BJ (cell line): ENCODE measurements at places on chromosomes 6 and 20. TPM values are rescaled to one million over a fixed set of nuclear protein-coding genes. Genes with fewer than 3 reads are reported as not detected.

DNA sequence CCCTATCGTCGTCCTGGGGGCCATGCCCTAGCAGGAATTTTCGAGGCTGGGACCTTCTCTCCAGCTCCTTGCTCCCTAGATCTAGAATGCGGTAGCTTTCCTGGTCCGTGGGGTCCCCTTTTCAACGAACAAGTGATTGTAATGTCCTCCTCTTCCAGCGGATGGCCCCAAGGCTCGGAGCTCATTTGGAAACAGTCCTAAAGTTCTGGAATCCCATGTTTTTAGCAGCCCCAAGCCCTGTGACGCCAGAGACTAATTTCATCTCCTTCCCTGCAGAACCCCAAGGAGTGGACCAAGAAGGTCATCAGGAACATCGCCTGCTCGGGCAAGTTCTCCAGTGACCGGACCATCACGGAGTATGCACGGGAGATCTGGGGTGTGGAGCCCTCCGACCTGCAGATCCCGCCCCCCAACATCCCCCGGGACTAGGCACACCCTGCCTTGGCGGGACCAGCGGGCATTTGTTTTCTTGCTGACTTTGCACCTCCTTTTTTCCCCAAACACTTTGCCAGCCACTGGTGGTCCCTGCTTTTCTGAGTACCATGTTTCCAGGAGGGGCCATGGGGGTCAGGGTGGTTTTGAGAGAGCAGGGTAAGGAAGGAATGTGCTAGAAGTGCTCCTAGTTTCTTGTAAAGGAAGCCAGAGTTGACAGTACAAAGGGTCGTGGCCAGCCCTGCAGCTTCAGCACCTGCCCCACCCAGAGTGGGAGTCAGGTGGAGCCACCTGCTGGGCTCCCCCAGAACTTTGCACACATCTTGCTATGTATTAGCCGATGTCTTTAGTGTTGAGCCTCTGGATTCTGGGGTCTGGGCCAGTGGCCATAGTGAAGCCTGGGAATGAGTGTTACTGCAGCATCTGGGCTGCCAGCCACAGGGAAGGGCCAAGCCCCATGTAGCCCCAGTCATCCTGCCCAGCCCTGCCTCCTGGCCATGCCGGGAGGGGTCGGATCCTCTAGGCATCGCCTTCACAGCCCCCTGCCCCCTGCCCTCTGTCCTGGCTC is 48.5 kb downstream of the PYGB start:
- DNase-seq: no peak

DNA sequence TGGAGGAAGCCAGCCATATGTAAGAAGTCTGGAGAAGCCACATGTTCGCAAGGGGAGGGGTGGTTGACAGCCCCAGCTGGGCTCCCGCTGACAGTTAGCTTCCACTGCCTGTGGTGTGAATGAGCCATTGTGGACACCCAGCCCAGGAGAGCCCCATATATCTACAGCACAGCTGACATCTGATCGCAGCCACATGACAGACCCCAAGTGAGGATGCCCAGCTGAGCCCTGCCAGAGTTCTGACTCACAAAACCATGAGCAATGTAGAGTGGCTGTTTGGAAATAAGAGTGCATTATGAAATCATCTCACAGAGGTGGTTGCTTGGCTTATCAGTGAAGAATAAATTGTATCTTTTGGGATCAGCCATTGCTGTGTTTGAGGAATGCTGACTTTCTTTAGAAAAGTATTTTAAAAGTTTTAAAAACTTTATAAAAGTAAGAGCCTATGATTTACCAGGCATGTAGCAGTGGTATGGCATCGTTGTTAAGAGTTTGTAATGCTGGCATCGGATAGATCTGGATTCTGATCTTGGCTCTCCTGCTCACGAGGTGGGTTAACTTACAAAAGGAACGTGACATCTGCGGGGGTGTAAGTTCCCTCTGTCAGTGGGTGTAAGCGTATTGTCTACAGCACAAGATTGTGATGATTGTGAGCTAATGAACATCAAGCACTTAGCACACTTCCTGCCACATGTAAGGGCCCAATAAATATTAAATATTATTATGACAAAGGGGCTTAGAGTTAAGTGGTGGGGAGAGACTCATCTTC is 24.1 kb downstream of the CFAP61 start:
- DNase-seq: peak; percentile 10

GRCh38 chr6:13762611-13763441 is 51.2 kb upstream of the RANBP9 start:
- DNase-seq: peak; percentile 85

DNA sequence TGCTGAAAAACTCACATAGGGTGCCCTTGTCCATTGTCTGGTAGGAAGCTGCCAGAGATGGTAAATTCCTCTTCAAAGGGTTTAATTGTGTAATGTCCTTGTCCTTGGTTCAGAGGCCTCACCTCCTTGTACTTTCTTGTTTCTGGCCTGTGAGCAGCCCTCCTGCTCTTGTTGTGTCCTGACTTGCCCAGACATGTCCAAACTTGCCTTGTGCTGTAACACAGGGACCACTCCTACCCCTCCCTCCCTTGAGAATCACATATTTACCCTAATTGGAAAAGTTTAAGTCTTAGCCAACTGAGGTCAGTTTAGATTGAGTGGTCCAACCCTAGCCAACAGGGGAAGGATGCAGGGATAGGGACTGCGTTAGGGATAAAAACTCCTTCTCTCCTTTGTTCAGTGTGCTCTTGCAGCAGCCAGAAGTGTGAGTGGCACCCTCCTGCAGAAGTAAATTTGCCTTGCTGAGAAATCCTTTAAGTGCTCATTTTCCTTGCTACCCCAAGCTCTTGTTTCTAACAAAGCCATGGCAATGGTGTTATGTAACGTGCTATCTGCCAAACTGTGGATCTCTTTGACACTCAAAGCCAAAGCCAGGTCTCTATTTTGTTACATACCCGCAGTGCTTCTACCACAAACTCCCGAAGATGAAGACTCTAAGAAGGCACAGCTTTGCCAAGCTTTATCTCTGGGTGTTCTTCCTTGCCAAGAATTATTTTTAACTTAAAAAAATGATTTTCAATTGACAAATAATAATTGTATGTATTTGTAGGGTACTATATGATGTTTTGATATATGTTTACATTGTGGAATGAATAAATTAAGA is 414.5 kb downstream of the ESR1 start:
- no peak for DNase-seq

- DNase-seq: no peak
Measured at GRCh38 chr6:31225735-31226134, 46.2 kb downstream of the HLA-C start.

GRCh38 chr6:158051968-158052367 is 70.3 kb downstream of the SYNJ2 start:
- no peak for DNase-seq

DNA sequence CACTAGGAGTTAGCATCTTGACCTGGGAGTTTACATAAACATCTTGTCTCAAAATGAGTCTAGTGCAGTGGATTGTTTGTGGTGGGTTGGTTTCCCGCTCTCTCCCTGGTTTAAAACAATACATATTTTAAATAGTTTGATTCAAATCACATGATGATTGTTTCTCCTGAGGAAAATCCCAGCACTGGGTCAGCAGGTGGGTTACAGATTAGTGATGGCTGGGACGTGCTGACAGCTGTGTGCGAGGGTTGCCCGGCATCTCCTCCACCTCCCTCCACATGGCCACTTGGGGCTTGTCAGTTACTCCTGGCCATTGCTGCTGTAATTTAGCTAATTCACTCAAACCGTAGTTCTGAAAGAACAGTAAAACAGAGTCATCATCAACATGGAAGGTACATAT is 306.4 kb upstream of the CITED2 start:
- DNase-seq: no peak

- DNase-seq: no peak
Measured at GRCh38 chr20:23988561-23988960, at the start of gene GGTLC1. GGTLC1 (minus strand) TSS chr20:23988779; CDS start chr20:23986611, 2,168 bp downstream.

DNA sequence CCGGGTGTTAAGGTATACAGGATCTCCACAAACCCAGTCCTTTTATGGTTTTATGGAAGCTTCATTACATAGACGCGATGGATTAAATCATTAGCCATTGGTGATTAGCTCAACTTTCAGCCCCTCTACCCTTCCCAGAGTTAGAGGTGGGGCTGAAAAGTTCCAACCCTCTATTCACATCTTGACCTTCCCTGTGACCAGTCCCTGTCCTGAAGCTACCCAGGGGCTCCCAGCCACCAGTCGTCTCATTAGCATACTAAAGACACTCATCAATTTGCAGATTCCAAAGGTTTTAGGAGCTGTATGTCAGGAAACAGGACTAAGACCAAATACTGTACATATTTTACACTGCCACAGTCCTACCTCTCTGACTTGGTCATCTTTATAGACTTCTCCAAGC is 21.0 kb downstream of the KHDC1L start:
- DNase-seq: no peak

GRCh38 chr20:63054681-63055240 is 48.0 kb upstream of the BHLHE23 start:
- no peak for DNase-seq

DNA sequence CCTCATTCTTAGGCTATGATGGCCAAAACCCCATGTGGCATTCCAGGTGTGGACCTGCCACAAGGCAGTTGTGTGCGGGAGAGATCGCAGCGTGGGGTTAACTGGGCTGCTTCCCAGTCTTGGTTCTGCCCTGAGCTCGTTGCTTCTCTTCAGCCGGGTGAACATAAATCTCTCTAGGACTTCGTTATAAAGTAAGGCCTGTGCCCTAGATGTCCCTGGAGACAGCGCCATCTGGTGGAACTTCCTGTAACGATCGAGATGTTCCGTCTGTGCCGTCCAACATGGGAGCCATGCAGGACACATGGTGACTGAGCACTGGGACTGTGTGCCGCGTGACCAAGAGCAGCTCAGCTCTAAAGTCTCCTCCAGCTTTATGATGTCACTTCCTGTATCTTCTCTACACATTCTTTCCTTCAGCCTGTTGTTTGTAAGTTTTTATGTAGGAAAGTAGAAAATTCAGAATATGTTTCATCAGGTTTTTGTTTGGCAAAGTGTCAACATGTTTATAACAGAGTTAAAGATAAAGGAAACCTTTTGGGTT is 26.8 kb upstream of the RPP40 start:
- no peak for DNase-seq

- DNase-seq: no peak
Measured at GRCh38 chr6:37503309-37503965, 3.7 kb upstream of the CCDC167 start.

DNA sequence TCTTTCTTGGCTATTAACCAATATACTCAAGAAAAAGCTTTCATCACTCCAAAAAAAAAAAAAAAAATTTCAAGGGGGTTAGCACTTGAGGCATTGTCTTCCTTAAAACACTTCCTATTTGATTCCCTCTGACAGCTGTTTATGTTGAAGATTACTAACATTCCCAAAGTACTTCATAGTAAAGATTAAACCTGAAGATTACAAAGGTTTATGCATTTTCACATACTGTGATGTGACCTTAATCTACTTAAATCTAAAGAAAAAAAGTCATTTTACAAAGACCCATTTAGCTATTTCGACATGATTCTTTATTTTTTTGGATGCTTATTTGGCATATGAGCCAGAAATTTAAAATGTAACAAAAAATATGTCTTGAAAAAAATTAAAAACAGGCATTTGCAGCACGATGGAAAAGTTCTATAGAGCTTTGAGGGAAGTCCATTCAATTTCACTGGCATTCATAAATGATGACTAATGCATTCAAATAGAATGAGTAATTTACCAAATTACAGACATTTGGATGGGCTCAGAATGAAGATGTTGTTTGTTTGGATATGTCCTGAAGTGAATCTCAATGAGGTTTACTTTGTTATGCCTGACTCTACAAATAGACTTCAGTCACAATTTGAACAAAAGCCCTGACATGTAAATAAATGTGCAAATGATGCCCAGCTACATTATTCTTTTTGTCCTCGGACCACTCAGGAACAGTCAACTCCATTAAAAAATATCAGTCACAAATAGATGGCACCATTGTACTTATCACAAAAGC is 674.6 kb upstream of the MARCKS start:
- peak; percentile 62 for DNase-seq

DNA sequence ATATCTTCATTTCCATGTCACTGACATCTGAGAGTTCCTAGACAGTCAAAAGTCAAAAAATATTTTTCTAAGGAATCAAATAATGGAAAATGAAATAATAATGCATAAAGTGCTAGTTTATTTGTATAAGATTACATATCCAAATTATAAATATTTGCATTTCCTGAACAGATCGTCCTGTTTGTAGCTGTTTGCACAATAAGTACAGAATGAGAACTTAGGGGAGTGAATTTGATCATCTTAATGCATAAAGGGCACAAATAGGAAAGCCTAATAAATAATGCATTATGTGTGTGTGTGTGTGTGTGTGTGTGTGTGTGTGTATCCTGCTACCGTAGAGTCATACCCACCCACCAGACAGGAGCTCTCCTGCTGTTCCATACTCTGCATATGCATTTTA is 521.0 kb upstream of the EPHA7 start:
- DNase-seq: no peak

DNA sequence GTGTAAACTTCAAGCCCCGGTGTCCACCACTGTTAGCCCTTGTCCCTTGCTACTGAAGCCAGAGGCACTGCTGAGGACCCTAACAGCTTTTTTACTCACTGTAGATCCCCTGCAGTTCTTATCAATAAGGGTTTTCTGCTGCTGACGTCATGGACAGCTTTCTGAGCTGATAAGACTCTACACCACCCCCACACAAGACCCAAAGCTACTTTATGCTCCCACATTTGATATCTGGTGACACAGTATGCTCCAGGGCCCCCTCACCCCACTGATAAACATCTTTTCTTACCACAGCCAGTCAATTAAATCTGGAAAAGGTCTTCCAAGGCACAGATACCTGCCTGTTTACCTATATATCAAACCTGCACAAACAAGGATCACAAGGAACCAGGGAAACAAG is 65.3 kb downstream of the NUS1 start:
- no peak for DNase-seq

- DNase-seq: no peak
Measured at GRCh38 chr6:56292505-56293181, 45.3 kb upstream of the COL21A1 start.

DNA sequence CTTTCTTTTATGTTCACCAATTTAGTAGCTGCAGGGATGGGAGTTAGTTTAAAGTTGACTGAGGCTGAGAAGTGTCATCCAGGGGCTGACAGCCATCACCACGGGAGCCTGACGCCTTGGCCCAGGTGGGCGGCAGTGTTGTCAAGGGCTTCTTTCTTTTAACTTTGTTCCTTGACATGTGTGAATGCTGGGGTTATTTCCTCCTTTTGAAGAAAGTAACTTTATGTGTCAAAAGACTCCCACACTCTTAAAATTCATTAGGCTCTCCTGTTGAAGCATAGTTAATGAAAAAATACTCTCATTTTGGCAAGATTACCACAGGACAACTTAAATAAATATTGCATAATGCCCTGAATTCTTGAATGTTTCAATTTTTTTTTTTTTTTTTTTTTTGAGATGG is 50.0 kb downstream of the SASH1 start:
- DNase-seq: no peak

DNA sequence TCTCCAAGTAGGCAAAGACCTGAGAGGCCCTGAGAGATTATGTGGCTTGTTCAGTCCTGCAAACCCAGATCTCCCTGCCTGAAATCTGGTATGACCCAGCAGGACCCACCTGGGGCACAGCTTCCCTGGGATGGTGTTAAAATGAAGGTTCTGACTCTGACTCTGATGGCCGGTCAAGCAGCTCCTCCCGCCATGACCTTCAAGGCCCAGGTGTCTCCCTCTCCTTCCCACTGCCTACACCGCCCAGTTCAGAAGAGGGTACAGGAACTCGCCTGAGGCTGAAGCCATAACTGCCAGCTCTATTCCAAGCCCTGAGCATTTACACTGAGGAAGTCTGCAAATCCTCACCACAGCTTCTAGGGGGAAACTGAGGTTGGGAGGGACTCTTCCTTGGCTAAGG is 5.9 kb upstream of the CST7 start:
- no peak for DNase-seq

HAO1 gene
- not detected in 2 replicates for polyA plus RNA-seq

PPP1R14C gene
- polyA plus RNA-seq: 0.05 and 0.11 TPM in 2 replicates

SLPI gene
- 0.21 TPM in 1 of 2 replicates, not detected in the other for polyA plus RNA-seq

DEF6 gene
- polyA plus RNA-seq: 3.7 and 4.1 TPM in 2 replicates

BHLHE23 gene
- polyA plus RNA-seq: not detected in 2 replicates

COL11A2 gene
- polyA plus RNA-seq: 0.55 and 0.91 TPM in 2 replicates

GHRH gene
- not detected in 2 replicates for polyA plus RNA-seq
